CD4-positive, alpha-beta T cell treated with Interleukin-2 at 100 ng/mL for 4 hours (primary cell): ENCODE measurements at places on chromosomes 2 and 18.

DNA sequence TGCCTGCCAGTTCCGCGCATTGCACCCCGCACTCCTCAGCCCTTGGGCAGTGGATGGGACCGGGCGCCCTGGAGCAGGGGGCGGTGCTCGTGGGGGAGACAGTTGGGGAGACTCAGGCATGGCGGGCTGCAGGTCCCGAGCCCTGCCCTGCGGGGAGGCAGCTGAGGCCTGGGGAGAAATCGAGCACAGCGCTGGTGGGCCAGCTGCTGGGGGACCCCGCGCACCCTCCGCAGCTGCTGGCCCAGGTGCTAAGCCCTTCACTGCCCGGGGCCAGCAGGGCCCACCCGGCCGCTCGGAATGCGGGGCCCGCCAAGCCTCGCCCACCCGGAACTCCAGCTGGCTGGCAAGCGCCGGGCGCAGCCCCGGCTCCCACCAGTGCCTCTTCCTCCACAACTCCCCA is 488.8 kb upstream of the CHST9 start:
- DNase-seq: no peak

GRCh38 chr2:239245872-239246721 is 154.7 kb downstream of the HDAC4 start:
- DNase-seq: no peak

DNA sequence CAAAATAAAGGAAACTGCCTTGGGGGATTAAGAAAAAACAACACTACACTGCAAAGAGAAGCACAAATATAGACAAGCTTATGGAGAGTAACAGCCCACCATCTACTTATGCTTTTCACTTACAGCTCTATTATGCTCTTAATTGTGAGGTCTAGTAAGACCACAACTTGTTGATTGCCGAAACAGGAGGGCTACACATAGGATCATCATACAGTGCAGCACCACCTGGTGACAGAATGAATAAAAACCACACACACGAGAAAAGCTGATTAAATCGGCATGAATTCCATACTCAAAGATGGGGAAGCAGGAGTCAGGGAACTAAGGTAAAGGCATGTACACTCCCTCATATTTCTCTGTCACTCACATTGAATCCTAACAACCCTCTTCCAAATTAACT is 259.2 kb downstream of the IKZF2 start:
- DNase-seq: no peak

DNA sequence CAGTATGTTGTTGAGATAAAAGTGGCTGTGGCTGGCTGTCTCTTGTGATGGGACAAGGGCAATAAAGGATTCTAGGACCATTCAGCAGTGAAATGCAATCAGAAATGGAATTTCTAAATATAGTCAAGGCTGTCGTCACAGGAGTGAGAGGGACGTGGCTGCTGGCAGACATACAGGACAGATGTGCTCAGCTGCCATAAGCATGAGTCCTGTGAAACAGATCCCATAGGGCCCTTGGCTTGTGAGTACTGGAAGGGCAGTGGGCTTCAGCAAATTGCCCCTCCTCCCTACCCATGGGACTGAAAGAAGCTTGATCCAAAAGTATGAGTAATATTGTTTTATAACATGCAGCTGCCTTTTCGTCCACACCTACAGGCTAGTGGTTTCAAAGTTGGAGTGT is 4.2 kb upstream of the CNNM3 start:
- no peak for DNase-seq

DNA sequence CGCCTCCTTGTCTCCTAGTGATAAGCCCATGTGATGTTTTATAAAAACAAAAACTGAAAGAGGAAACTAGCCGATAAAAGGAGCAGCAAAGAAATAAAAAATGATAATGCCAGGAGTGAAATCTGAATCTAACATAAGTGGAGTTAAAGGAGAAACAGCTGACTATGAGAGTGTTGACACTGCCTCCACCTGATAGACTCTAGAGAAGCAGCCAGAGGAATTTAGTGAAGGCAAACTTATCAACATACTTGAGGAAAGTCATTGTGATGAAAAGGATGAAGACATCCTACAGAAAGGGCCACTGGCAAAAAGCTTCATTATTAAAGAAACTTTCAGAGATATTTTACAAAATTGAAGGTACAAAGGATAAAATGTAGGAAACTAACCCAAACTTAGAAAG is 1.9 kb downstream of the M1AP start:
- DNase-seq: no peak

DNA sequence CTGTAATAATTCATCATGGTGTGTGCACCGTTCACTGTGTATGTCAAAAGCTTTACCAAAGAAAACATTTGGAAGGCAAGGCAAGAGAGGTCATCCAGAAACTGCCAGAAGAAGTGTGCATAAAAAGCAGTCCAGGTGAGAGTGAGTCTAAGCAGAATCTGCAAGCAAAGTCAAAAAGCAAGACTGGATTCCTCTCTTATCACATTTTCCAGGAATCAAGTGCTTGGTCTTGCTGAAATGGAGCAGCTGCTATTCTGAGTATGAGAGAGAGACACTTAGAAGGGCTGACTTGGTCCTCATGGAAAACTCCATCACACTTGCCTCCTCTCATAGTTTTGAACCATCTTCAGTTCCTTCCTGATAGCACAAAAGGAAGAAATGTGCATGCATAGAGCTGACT is 231.3 kb downstream of the ANAPC1 start:
- no peak for DNase-seq

- no peak for DNase-seq
Observed at GRCh38 chr2:154392256-154392655, 306.2 kb upstream of the KCNJ3 start.
